WTC11 (cell line): ENCODE measurements at places on chromosomes 4 and X.

- no peak for DNase-seq
Observed at GRCh38 chrX:145727476-145727875, 90.2 kb upstream of the SLITRK2 start.

DNA sequence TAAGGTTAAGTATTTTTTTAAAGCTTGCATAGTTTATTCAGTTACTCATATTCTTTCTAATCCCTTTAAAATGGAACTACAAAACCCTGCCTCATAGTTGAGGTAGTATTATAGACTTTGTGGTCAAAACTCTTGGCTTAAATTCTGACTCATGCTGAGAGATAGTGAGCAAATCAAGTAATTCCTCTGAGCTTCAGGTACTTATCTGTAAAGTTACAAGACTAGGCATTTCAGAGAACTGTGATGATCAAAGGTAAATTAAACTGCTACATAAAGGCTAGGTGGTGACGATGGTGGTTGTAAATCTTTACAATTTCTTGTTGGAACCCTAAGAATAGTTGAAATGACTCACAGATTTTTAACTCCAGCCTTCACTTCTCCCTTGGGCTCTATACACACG, 3.2 kb upstream of the CLOCK start:
- DNase-seq = no peak

DNA sequence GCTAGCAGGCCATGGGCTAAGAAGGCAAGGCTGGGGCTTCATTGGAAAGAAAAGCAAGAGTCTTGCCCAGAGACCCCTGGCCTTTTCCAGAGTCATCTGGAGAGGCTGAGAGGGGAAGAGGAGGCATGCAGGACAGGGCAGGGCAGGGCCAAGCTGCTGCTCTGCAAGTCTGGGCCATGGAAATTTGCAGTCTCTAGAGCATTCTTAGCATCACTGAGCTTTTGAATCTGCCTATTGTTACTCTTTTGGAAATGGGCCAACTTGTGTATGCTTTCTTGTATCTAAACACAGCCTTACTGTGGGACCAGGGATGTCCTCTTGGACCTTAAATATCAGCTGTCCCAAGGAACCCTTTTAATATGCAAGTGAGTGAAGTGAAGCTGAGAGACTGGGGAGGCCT, 560.5 kb downstream of the MID1IP1 start:
- DNase-seq = no peak

GRCh38 chrX:152074163-152074562, 64.2 kb downstream of the MAGEA10 start:
- no peak for DNase-seq

DNA sequence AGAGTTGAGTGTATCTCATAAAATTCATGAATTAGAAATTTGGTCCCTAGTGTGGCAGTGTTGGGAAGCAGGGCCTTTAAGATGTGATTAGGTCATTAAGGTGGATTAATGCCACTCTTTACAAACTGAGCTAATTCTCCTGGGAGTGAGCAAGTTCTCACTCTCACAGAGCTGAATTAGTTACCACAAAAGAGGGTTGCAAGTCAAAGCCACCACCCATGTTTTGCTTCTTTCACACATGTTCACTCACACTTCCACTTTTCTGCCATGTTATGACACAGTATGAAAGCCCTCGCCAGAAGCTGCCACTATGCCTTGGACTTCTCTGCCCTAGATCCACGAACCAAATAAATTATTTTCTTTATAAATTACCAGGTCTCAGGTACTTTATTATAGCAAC, 332.1 kb downstream of the ARAP2 start:
- no peak for DNase-seq

GRCh38 chr4:53508446-53508845, 82.8 kb downstream of the LNX1 start:
- no peak for DNase-seq

GRCh38 chr4:62130637-62131036, 930.5 kb downstream of the ADGRL3 start:
- DNase-seq = no peak

- no peak for DNase-seq
Observed at GRCh38 chr4:39043861-39044363, 11.7 kb upstream of the TMEM156 start.

DNA sequence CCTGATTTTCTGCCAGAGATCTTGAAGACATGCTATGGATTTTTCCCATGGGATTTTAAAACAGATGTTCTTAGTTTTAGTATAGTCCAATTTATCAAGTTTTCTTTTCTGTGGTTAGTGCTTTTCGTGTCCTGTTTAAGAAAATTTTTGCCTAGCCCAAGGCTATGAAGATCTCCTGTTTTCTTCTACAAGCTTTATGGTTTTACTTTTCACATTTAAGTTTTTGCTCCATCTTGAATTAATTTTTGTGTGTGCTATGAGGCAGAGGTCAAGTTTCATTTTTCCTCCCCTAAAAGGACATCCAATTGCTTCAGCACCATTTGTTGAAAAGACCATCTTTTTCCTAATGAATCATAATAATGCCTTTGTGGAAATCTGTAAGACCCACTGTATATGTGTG, 65.6 kb downstream of the POLR2B start:
- no peak for DNase-seq

GRCh38 chrX:446245-446644, 59.5 kb upstream of the PPP2R3B start:
- peak; percentile 73 for DNase-seq
